ENCODE measurements at places on chromosomes 11 and 22.

DNA sequence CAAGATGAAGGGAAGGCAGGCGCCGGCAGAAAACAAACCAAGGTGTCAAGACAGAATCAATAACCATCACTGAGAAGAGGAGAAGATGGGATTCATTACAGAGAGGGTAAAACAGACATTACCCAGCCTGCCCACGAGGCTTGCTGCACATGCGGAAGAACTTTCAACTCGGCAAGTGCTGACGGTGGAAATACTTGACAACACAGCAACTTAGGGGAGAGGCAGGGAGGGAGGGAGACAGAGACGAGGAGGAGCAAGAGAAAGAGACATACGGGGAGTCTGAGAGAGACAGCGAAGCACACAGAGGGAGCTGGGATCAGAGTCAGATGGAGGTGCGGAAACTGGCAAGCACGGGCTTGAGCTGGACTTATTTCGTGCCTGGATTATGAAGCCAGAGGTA, 129.3 kb upstream of the NECTIN1 start:
- DNase-seq = no peak

DNA sequence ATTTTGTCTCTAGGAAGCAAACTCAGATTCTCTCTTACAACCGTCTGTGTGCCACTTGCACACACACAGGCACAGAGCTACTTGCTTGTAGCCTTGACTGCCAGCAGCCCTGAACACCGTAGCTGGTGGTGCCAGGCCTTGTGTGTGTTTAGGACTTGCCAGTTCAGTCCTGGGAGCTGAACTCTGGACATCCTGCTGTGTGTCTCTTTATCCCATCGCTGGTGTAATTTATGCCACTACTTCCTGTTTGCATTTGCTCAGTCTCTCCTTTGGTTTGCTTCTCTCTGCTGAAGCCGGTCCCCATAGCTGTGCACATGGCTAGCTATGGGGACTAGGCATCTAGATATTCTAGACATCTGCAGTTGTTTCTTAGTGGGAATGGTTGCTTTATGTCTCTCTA, 24.0 kb downstream of the MARK2 start:
- no peak for DNase-seq

- DNase-seq = no peak
Observed at GRCh38 chr11:58770627-58771457, 39.1 kb upstream of the GLYAT start.

GRCh38 chr11:119345685-119346084, 820 bp downstream of the MFRP start:
- DNase-seq = no peak

DNA sequence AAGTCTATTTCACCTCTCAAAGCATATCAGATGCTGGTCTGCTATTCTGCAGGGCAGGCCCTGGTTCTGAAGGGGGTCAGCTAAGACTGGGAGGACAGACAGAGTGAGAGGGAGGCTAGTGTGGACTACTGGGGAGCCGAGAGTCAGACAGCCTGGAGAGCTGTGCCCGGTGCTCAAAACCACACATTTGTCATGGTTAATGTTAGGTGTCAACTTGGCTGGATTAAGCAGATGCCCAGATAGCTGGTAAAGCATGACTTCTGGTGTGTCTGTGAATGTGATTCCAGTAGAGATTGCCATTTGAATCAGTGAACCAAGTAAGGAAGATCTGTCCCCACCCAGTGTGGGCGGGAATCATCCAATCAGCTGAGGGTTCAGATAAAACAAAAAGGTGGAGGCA, 102.6 kb downstream of the SNX19 start:
- no peak for DNase-seq

DNA sequence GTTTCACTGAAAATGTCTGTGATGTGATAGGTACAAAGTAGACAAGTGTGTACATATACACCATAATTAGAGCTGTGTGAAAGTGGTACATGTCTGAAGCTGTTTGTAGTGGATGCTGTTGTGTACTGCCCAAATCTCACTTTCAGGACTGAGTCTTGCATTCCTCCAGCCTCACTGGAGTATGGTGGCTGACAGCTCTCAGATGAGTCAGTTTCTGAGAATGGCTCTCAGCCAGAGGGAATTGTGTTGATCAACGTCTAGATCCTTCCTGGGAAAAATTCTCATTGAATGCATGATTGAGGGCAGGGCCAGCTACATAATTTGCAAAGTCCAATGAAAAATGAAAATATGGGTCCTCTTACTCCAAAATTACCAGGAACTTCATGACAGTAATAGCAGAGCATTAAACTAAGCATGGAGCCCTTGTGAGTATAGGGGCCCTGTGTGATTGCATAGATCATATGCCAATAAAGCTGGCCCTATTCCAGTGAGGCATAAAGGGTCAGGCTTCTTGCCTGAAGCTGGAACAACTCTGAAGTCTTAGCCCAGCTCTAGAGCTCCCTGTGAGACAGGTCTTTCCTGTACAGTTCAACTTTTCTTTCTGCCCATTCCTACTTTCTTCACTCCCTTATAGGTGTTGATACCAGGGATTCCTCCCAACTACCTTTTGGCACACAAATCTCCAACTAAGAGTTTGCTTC, 10.8 kb upstream of the CYP2R1 start:
- no peak for DNase-seq
